ENCODE measurements at places on chromosomes 7 and 10.

- no peak for DNase-seq
Measured at GRCh38 chr10:48800007-48800675, 115.5 kb downstream of the WDFY4 start.

GRCh38 chr10:25704622-25705021 is 229.4 kb upstream of the MYO3A start:
- DNase-seq, result no peak

DNA sequence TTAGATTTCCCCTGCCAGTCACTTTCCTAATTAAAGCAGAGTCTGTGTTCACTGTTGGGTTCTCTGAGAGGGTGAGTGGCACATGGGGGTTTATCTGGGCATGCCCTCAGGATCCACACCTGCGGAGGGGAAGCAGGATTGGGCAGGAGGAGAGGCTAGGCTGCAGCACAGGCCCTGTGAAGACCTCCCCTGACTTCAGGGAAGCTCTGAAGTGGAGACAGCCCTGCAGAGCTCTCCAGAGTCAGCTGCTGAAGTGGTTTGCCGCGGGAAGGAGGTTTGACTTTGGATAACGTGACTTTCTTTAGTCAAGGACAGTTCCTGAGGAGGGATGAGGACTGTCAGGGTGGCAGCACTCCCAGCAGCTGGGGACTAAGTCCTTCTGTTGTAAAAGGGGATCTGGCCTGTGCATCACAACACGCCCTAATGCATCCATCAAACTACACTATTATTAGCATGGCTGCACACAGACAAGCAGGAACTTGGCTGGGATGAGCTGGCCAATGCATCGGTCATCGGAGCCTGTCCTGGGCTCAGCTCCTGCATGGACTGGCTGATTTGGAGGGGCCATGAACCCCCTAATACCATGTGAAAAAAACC is 50.9 kb upstream of the LEP start:
- no peak for DNase-seq

DNA sequence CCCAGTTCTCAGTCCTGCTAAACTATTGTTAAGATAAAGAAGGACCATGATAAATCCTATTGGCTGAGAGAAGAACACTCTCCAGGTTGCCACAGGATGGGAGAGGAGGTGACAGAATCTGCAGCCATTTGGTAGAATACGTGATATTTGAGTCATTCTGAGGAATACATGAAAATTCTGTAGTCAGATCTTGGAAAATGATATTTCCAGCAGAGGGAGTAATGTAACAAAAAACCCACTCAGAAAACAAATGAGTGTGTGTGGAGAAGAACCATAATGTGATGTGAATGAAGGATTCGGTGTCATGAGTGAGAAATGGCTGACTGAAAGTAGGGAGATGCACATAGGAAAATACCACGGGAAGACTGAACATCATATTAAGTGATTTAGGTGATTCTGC is 128.5 kb upstream of the PFKP start:
- no peak for DNase-seq

GRCh38 chr7:128827248-128827958 is 2.8 kb upstream of the FLNC start:
- DNase-seq, result no peak

DNA sequence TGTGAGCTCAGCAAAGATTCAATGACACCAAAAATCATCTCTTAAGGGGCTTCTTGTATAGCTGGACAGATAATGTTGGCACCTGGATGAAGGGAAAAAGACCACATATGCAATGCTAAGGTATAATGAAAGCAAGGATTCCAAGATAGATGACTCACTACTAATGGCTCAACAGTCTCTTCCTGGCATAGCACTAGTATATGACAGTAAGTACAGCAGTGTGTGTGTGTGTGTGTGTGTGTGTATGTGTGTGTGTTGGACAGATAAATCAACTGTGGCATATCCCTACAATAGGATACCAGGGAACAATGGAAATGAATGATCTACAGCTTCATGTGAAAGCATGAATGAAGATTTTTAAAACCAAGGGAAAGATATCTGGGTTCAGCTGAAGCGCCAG is 257.1 kb downstream of the SFMBT2 start:
- no peak for DNase-seq

DNA sequence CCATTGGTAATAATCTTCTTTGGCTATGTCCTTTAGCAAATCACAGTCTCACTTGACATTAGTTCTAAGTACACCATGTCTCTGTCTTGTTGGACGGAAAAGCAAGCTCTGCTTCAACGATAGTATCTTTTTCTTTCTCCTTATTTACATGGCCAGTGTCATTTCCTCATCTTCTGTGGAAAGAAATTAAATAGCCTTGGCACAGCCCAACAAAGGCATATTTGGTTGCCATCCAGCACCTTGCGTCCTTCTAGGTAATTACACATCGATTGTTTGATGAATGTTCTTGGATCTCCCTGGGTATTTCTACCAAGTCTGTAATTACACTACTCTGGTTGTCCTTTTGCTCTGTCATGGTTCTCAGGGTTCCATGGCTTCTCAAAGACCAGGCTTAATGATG is 183.1 kb downstream of the CHN2 start:
- DNase-seq, result no peak

DNA sequence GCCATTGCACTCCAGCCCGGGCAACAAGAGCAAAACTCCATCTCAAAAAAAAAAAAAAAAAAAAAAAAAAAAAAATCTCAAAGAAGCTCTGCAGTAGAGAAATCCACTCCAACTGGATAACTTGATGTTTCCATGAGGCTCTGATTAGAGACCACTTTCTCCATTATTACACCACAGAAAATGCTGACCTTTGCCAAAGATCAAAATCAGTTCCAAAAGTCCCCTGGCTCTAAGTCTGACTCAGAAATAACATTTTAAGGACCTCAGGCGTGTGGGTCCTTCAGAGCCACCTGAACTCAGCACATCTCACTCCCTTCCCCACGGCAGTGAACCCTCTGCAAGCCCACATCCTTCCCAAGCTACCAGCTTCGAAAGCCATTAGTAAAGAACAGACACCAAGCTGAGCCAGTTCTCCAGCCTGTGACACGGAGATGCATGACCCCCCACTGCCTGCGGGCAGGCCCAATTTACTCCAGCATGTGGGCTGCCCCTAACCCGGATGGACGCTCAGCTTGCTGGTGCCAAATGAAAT is 13.8 kb upstream of the TMEM120A start:
- DNase-seq, result no peak
